H54 (cell line): ENCODE measurements at places on chromosomes 11 and 22.

GRCh38 chr11:127574478-127574877, 573.9 kb upstream of the KIRREL3 start:
- DNase-seq = no peak

- DNase-seq = no peak
Measured at GRCh38 chr22:28967969-28968368, 84.6 kb downstream of the ZNRF3 start.

GRCh38 chr11:57347336-57347735, 9.2 kb downstream of the P2RX3 start:
- DNase-seq = no peak

- no peak for DNase-seq
Measured at GRCh38 chr11:1499899-1500298, 13.3 kb upstream of the MOB2 start.

DNA sequence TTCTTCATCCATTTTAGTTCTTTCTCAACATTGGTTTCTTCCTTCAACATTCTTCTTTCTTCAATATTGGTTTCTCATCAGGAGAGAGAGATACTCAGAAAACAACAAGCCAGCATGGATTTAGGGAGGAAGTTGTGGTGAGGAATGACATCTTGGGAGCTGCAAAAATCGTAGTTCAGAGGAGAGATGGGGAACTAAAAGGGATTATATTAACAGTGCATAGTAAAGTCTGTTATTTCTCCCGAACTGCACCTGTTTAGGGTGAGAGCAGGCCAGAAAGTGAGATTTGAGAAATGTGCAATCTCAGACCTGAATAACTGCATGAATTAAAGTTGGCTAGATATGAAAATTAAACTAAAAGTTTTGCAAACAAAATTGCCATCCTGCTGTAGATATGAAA, 94.5 kb downstream of the CASP12 start:
- no peak for DNase-seq

GRCh38 chr11:8729837-8730696, 47.5 kb downstream of the RPL27A start:
- DNase-seq = no peak
